AML-193 (cell line): ENCODE measurements at places on chromosomes 2 and 18.

- DNase-seq: no peak
These were observed 25.3 kb downstream of the MYO1B start for GRCh38 chr2:191270306-191271161.

GRCh38 chr2:15112216-15112615 lies 448.9 kb downstream of the NBAS start:
- no peak for DNase-seq

DNA sequence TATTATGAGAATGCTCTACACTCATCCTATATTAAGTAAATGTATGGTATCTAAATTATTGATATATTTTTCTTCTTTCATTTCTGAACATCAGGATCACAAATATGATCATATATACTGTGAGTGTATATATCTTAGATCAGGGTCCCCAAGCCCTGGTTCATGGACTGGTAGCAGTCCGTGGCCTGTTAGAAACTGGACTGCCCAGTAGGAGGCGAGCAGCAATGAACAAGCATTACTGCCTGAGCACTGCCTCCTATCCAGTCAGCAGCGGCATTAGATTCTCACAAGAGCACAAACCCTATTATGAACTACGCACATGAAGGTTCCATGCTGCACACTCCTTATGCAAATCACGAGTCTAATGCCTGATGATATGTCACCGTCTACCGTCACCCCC lies 1247.1 kb upstream of the NXPH2 start:
- DNase-seq: no peak

GRCh38 chr2:230899287-230899686 lies 25.8 kb downstream of the GPR55 start:
- no peak for DNase-seq

DNA sequence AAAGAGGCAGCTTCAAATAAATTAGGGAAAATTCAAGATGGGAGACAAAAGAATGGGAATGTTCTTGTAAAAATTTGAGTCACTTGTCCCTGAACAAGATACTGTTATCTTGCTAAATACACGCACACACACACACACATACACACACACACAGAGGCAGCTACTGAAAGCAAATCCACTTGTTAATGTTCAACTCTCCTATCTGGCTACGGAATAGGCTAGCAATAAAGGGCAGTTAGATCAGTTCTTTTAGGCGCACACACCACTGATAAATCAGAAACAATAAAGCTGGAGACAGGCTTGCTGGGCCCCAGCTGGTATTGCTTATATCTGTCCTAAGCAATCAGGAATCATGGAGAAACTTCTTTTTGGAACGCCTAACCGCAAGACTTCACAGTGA lies 461.6 kb downstream of the BCL11A start:
- DNase-seq: no peak

GRCh38 chr2:231185886-231186285 lies 12.5 kb upstream of the ARMC9 start:
- no peak for DNase-seq

- no peak for DNase-seq
These were observed 60.7 kb downstream of the USP34 start for GRCh38 chr2:61410185-61410584.

- no peak for DNase-seq
These were observed 99.1 kb downstream of the GREB1L start for GRCh38 chr18:21341141-21341540.

GRCh38 chr2:33145459-33145858 lies 198.7 kb downstream of the LTBP1 start:
- DNase-seq: no peak

- no peak for DNase-seq
These were observed 319.5 kb upstream of the CHAC2 start for GRCh38 chr2:53448086-53448485.

GRCh38 chr2:119175517-119175916 lies 17.0 kb upstream of the C1QL2 start:
- no peak for DNase-seq

- DNase-seq: no peak
These were observed 69.7 kb upstream of the NCK2 start for GRCh38 chr2:105674859-105675541.

GRCh38 chr2:149371476-149371875 lies 41.1 kb downstream of the LYPD6 start:
- no peak for DNase-seq

- DNase-seq: no peak
These were observed 18.3 kb upstream of the APCDD1 start for GRCh38 chr18:10436160-10436559.

DNA sequence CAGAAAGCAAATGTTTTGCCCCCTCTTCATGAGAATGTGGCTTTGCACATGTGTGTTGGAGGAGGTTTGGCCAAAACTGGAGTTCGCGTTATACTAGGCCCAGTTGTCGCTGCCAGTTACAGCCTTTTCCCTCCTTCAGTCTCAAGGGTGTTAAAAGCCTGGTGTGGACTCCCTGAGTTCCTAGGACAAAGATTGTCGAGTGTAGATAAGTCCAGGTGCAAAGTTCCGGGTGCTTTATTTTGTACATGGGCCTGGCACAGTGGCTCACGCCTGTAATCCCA lies 542 bp upstream of the RNF103 start:
- no peak for DNase-seq
